ENCODE measurements at places on chromosomes 5 and 9.

DNA sequence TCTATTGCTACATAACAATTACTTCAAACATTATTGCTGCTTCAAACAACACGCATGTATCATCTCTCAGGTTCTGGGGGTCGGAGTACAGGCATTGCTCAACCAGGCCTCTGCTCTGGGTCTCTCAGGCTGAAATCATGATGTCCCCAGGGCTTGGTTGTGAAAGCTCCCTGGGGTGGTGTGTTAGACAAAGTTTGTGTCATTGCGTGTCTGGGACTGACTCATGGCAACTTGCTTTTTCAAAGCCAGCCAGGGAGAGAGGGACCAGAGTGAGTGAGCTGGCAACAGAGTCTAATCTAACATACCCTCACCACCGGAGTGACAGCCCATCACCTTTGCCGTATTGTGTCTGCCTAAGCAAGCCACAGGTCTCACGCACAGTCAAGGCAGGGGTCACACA, 259.2 kb upstream of the NFIL3 start:
- DNase-seq = no peak

DNA sequence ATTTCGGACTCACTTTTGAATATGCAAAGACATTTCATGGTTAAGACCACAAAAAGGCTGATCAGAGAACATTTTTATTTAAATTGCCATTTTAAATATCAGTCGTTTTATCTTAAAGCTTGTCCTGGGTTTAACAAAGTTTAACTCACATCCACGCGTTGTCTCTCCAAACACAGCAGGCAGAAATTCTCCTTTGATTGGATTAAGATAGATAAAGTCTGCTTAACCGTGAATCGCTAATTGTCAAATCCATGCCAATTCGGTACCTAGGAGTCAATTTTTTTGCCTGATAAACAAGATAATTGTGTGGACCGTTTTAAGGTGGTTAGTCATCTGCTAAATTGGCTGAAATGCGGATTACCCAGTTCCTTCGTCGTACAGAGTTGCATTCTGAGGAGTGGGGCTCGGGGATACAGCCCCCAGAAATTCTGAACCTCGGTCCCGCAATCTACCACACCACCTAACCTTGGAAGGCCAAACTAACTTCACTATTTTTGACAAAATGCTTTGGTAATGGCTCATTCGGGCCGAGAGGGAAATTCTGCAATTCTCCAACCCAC, 665 bp upstream of the BTF3 start:
- no peak for DNase-seq

GRCh38 chr5:111447822-111448221, 64.5 kb downstream of the STARD4 start:
- DNase-seq = no peak

DNA sequence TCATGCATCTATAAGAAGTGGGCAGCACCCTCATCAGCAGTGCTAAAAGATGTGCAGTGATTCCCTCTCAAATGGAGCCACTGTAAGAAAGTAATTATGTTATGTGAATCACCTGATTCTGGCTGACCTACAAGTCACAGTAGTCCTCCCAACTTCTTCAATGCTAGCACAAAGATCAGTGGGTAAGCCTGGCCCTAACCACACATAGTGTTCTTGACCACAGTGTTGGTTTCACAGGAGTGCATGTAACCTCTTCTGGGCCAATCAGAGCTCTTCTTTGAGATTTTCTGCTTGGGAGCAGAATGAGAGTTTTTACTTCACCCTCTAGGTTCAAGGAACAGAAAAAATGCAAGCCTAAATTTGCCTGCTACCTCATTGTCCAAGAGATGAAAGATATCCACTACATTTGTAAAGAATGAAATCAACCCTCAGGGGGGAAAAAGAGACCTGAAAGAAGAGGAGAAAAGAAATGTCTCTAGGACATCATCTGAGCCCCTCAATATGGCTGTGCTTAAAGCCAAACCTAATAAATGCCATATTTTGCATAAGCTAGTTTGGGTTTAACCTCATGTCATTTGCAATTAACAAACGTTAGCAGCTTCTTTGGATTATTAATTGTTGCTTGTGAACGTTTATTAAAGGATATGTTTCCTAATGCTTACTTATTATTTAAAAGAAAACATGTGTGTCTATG, 65.3 kb upstream of the ADRB2 start:
- no peak for DNase-seq

DNA sequence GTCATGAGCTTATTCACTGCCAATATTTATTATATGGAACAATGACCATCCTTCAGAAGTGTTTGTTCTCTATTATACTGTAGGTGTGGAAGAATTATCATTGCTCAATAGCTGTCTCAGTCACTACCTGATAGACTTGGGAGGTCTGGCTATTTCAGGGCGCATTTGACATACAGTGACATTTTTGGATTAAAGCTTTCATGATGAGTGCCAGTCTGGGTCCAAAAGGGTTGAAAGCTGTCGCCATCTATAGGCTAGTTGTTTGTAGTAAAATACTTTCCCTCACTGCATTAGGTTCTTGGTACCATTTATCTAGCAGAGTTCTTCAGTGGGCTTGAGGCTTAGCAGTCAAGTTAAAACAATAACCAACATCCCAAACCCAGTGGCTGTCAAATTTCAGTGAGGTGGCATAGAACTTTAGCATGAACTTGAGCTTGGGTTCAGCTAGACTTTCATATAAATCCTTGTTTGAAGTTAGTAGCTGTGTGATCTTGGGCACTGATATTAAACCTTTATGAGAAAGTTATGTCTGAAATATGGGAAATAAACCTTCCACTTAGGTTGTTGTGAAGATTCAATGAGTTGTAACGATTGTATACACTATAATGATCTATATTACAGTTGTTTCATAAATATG, 110.5 kb upstream of the CDKN2B start:
- DNase-seq = no peak

DNA sequence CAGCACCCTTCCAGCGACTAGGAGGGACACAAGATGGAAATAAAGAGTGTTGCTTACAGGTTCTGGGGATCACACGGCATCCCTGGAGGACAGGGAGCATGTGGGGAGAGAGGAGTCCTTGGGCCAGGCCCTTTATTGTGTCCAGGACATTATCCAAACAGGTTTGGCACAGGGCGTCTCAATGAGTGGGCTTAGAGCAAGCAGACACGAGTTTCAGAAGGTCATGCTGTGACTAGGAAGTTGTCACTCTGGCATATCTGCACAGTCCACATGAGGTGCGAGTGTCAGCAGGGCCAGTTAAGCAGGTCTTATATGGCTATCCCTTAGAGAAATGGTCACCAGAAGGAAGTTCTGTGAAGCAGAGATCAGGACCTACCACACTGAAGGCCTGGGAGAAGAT, 174.5 kb upstream of the OTULINL start:
- no peak for DNase-seq

DNA sequence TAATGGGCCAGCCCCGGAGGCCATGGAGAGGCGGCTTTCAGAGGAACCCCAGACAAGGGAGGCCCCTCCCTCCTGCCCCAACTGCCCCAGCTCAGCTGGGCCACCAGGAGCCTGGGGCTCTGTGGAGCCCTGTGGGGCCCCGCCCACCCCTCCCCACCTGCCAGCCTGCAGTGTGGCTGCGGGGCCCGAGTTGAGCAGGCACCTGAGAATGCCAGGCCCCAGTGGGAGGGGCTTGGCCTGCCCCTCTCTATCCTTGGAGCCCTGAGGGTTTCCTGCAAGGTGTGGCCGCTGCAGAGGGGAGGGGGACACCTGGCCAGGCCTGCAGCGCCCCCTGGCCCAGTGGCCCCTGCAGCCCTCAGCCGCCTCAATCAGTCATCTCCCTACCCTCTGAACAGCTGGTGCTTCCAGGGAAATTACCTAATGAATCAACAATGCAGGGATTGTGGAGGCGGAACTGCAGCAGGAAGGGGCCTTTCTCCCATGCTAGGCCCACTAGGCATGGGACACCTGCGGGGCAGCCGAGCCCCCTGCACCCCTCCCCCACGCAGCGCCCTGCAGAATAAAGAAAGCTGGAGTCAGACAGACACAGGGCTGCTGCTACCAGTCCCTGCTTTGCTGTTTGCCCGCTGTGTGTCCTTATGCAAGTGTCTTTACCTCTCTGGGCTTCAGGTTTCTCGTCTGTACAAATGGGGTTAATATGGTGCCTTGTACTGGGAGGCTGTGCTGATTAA, 48.0 kb downstream of the LMX1B start:
- DNase-seq = no peak

DNA sequence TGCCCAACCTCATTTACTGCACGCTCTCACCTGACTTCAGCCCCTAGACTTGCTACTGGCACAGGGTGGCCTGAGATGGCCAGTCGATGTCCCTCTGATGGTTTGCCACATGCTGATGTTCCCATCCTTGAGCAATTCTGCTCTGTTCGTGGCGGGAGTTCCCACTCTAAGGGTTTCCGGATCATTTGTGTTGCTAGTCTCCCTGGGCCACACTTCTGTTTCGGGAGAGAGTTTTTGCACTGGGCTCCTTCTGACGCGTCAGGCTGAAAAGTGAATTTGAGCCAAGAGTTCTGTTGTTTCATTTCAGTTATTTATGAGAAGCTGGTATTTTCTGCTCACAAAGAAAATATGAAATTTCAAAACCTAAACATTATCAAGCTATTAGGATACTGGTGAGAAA, 597.7 kb downstream of the BNC2 start:
- no peak for DNase-seq

- DNase-seq = no peak
Measured at GRCh38 chr5:55344392-55344992, 36.7 kb downstream of the MTREX start.

DNA sequence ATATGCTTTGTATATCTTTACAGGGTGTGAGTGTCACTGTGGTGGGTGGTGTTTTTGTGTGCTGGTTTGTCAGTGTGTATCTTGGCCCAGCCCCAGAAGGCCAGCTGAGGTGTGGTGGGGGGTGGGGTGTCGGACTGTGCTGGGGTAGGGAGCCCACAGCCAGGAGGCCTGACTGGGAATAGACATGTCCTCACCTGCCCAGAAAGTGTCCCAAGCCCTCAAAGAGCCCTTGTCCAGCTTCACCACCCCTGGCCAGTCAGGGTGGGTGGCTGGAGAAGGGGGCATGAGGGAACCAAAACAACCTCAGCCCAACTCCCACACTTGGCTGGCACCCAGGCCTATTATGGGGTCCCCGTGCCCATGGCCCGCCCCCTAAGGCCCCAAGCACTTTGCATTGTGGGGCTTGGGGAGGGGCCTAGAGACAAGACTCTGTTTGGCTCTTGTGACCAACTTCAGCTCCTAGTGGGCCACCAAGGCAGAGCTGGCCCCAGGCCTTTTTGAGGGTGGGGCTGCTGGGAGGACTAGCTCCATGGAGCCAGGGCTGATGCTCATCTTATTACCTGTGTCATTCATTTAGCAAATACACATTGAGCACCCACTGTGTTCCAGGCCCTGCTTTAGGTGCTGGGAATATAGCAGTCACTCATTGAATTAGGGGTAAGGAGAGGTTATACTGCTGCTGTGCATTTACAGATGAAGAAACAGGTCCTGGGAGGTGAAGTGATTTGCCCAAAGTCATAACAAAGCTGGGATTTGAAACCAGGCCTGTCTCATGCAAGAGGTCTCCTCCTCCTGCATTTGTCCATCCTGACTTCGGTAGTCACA, 56.2 kb upstream of the PSD2 start:
- DNase-seq = no peak

DNA sequence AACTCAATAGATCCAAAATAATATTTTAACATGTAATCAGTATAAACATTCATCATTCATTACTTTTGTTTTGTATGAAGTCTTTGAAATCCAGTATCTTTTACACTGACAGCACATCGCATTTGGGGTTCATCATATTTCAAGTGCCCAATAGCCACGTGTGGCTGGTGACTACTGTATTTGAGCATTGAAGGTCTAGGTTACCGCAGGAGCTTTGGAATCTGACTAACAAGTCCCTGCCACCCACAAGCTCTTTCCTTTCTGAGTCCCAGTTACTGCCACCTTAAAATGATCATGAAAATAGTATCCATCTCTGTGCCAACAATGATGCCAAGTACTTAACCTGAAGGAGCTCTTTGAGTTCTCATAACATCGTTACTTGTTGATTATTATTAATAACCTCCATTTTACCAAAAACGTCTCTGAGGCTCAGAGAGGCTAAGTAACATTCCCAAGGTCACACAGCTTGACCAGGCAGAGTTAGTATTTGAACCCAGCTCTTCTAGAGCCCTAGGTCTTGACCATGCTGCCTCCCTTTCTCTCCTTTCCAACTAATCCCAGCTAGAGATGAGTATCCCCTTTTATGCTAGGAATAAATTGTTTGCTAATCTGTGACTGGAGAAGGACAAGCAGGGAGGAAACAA, 24.2 kb downstream of the ARHGEF37 start:
- DNase-seq = no peak

DNA sequence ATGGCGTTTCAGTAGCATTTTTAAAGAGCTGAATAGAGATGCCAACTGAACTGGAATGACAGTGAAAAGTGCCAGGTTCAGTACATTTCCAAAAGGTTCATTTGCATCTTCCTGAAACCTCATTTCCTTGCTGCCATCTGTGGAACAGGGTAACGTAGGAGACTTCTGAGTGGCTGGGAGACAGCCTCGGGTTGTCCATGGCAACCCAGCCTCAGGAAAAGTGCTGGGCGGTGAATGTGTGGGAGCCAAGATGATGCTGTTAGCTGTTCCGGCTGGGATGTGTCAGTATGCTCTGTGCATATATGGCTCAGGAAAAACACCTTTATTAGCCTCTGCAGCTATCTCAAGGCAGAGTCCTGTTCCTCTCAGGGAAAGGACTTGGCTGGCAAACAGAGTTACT, 87.5 kb downstream of the KLHL3 start:
- DNase-seq = no peak

Data from GOT3 (cell line).